Colonic mucosa (tissue), 4 donors: ENCODE measurements at places on chromosomes 4 and X. TPM values are rescaled to one million over a fixed set of nuclear protein-coding genes. Genes with fewer than 3 reads are reported as not detected.
A peak's percentile ranks its signal among the peaks of the same experiment; 100 is the strongest.

Gene TMPRSS11E
- not detected for total RNA-seq

Gene PGRMC1
- 105 TPM for total RNA-seq

DNA sequence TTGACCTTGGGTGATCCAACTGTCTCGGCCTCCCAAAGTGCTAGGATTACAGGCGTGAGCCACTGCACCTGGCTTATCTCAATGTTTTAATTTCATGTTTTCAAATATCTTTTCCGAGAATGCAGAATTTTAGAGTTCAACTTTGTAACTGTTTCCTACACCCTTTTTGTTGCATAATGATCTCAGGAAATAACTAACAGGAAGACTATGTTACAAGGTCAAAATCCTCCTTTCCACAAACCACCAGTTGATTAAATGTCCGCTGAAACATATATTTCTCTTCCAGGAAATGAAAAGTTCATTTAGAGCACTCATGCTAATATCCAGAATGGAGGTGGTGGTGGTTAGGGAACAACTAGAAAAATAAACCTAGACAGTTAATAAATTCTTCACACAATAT lies 377.8 kb downstream of the PPP4R3C start:
- no peak overlapping the region for H3K27ac ChIP-seq
- DNase-seq = no peak
- no peaks in the 10 kb centered on the region for H3K27me3 ChIP-seq

DNA sequence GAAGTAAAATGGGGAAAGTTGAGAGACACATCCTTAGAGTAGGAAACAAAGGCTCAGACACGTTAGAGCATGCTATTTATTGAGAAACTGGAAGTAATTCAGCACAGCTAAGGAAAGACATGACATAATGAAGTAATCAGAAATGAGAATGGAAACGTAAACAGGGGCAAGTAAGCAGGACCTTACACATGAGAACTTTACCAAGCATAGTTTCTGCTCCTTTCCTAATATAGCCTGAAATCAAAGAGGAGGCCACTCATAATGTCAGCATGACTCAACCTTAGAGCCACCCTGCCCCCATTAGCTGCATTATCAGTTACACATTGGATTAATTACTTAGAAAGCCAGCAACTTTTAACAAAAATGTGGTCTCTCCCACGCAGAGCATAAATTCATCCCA lies 558.3 kb upstream of the GRIA3 start:
- H3K4me1 ChIP-seq = no peaks in the 10 kb centered on the region
- DNase-seq = no peak
- no peak overlapping the region for H3K4me3 ChIP-seq
- no peaks in the 10 kb centered on the region for H3K36me3 ChIP-seq
- no peak overlapping the region for H3K27ac ChIP-seq
- H3K27me3 ChIP-seq = no peaks in the 10 kb centered on the region

GRCh38 chr4:14177987-14178386 lies 550.5 kb upstream of the BOD1L1 start:
- H3K36me3 ChIP-seq = no peaks in the 10 kb centered on the region
- no peaks in the 10 kb centered on the region for H3K4me1 ChIP-seq
- H3K27me3 ChIP-seq = no peaks in the 10 kb centered on the region
- H3K4me3 ChIP-seq = no peak overlapping the region

- H3K27ac ChIP-seq = peak overlapping the region; percentile 65
- H3K4me1 ChIP-seq = no peaks in the 10 kb centered on the region
- H3K4me3 ChIP-seq = peak overlapping the region; percentile 51
- DNase-seq = peak; percentile 52
Observed at GRCh38 chrX:84186603-84187532, 1.1 kb downstream of the RPS6KA6 start.

- DNase-seq = no peak
- H3K36me3 ChIP-seq = no peaks in the 10 kb centered on the region
- no peaks in the 10 kb centered on the region for H3K4me1 ChIP-seq
- H3K27ac ChIP-seq = no peak overlapping the region
- H3K27me3 ChIP-seq = no peaks in the 10 kb centered on the region
Observed at GRCh38 chr4:141216002-141216761, 4.5 kb upstream of the ZNF330 start.

GRCh38 chrX:14851526-14851925 lies 21.3 kb downstream of the FANCB start:
- no peak overlapping the region for H3K4me3 ChIP-seq
- H3K4me1 ChIP-seq = no peaks in the 10 kb centered on the region
- H3K27ac ChIP-seq = no peak overlapping the region
- H3K27me3 ChIP-seq = no peaks in the 10 kb centered on the region

DNA sequence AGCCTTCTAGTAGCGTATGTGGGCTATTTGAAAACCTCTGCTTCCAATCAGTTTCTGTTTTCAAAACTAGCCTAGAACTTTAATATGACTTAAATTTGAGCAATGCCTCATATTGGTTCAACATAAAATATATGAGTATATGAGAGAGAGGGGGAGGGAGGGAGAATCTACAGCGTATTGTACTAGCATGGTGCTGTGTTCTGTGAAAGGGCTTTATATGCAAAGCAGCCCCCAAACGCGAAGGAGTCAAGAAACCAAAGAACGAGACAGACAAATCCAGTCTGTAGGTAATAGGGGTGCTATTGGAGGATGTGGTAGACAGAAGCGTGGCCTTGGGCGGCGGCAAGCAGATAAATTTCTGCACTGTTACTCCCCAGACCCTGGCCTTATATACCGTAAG lies 784 bp upstream of the ANXA5 start:
- H3K4me3 ChIP-seq = peak overlapping the region; percentile 97
- DNase-seq = no peak
- peak overlapping the region; percentile 95 for H3K27ac ChIP-seq
- H3K27me3 ChIP-seq = no peaks in the 10 kb centered on the region
- no peaks in the 10 kb centered on the region for H3K4me1 ChIP-seq
- no peaks in the 10 kb centered on the region for H3K36me3 ChIP-seq

DNA sequence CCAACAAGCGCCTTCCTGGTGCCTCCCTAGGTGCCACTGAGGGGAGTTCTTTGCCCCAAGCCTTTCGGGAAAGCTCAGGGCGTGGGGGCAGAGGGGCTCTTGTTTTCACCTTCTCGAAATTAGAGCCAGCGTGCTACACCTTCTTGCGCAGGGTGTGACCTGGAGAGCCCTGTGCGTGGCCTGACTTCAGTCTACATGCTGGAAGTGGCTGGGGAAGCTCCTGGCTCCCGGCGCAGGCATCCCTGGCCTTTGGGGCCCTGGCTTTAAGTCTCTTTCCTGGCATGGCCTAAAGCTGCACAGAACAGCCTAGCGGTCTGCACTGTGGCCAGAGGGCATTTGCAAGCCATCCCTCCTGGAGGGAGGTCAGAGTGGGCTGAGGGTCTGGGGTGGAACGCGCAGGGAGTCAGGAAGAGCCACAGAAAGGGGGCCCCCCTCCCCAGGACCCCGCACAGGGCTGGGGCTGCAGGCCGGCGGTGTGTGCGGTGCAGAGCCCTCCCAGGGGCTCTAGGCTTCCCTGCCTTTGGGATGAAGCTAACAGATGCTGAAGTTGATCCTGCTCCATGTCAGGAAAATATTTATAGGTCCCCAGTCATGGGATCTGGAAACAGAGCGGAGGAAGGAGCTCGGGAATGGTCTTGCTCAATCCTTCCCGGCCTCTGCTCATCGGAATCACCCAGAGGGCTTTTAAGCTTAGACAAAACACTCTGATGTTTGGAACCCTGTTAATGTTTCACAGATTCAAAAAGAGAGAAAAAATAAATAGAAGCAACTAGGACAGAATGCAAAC lies 781 bp upstream of the SPON2 start:
- H3K27ac ChIP-seq = peak overlapping the region; percentile 50
- H3K4me3 ChIP-seq = no peak overlapping the region
- peak; percentile 28 for DNase-seq
- peaks cover 21% of the 10 kb centered on the region for H3K4me1 ChIP-seq
- no peaks in the 10 kb centered on the region for H3K36me3 ChIP-seq
- peaks cover 32% of the 10 kb centered on the region for H3K27me3 ChIP-seq
